DMS53 (cell line): ENCODE measurements at places on chromosomes 7 and 10.

GRCh38 chr10:18100669-18101068 lies 39.6 kb upstream of the CACNB2 start:
- no peak for DNase-seq

- no peak for DNase-seq
These were observed 297.2 kb upstream of the ZNF32 start for GRCh38 chr10:43945908-43946307.

- peak; percentile 91 for DNase-seq
These were observed 1.3 kb downstream of the SP8 start for GRCh38 chr7:20785157-20786048.

DNA sequence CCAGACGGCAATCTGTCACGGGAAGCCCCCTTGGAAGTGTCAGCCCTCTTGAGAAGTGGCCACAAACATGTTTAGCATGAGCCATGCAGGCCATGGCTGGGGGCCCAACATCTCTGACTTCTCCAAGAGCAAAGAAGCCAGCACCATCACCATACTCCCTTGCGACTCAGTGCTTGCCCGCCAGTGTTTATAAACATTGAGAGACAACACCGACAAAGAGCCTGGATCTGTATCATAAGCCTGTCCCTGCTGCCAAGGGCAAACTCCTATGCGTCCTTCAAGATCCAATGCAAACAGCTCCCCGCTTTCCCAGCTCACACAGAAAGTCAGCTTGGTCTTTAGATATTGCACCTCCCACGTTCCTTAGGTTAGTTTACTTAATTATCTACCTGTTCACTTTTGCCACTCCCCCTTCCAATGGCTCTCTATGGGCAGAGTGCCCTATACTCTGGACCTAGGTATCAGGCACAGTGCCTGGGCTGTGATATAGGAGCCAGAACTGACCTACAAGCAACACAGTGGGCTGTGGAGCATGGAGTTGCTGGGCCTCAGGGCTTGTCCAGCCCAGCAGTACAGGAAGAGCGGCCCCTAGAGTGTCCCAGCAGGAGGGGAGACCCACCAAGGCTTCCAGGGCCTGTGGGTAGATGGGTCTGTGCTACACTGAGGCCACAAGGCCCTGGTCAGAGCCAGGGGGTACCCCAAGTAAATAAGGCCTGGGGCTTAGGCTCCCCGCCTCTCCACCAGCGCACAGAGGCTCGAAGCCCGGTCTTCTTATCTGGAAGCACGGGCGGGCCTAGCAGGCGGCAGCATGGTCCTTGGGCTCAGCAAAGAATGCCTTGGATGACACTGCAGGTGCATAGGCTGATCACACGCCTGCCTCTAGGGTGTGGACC lies 37.7 kb downstream of the CAMK2B start:
- no peak for DNase-seq

- DNase-seq = no peak
These were observed 556.9 kb downstream of the TNS3 start for GRCh38 chr7:47024991-47025390.

GRCh38 chr7:17903337-17903736 lies 37.0 kb downstream of the SNX13 start:
- no peak for DNase-seq

DNA sequence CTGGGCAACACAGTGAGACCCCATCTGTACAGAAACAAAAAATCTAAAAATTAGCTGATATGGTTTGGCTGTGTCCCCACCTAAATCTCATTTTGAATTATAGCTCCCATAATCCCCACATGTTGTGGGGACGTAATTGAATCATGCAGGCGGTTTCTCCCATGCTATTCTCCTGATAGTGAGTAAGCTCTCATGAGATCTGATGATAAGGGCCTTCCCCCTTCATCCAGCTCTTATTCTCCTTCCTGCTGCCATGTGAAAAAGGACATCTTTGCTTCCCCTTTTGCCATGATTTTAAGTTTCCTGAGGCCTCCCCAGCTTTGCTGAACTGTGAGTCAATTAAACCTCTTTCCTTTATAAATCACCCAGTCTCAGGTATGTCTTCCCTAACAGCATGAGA lies 136.5 kb downstream of the SFMBT2 start:
- DNase-seq = no peak

DNA sequence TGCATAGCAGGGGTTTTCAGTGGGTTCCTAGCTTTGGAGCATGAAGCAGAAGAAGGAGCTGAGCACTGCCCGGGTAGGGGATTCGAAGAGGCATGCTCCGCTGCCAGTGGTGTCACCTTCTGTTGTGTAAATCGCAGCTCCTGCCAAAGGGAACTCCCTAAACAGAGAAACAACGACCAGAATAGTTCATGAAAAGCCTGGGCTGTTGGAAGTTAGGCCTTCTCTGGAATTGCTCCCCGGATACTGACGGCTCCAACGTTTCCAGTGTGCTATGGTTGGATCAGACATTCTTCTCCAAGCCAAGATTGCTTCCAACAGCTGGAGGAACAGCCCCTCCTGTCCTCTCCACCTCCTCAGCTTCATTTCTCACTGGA lies 546.0 kb upstream of the FZD8 start:
- DNase-seq = no peak
